Osteoblast (primary cell): ENCODE measurements at places on chromosomes 1 and 21. TPM values are rescaled to one million over a fixed set of nuclear protein-coding genes. Genes with fewer than 3 reads are reported as not detected.

DNA sequence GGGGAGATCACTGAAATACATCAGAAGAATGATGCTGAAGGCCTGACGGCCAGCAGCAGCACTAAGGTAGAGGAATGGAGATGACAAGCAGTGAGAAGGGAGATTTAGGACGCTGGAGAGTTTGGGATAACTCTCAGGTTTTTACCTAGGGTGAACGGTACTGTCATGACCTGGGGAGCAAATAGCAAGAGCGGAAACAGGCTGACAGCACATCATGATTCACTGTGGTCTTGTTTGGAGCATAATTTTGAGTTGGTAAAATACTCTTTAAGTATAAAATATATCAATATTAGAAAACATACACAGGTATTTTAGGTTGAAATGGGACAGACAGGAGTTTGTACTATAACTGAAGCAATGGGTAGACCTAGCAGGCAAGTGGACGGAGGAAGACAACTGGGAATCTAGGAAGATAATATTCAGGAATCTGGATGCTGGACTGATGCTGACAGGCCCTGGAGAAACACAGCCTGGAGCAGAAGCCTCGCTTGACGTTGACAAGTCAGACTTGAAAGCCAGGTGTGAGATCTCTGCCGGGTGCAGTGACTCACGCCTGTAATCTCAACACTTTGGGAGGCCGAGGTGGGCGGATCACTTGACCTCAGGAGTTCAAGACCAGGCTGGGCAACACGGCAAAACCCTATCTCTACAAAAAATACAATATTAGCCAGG lies 33.3 kb downstream of the ALG14 start:
- no peak for DNase-seq
- no peaks in the 10 kb centered on the region for H3K27me3 ChIP-seq
- H3K36me3 ChIP-seq = no peaks in the 10 kb centered on the region

GRCh38 chr1:27136236-27136551 lies 18.7 kb downstream of the SLC9A1 start:
- no peak for DNase-seq
- peaks cover 3% of the 10 kb centered on the region for H3K36me3 ChIP-seq
- no peaks in the 10 kb centered on the region for H3K27me3 ChIP-seq
- no peaks in the 10 kb centered on the region for H3K4me1 ChIP-seq
- no peak overlapping the region for H3K27ac ChIP-seq

DNA sequence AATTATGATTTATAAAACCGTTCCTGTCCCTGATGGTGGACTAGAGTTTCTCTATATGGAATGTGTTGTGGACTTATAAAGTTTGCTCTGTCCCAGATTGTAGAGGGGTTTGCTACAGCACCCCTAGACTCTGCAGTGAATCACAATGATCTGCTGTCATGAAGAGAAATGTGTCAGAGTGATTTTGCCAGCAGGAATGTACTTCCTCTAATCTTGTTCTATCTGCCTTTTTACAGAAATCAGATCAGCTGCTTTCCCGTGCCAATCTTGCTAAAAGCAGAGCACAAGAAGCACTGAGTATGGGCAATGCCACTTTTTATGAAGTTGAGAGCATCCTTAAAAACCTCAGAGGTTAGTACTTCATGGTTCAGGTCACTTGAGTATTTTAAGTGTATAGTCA lies 52.0 kb downstream of the LAMC2 start:
- peaks cover 56% of the 10 kb centered on the region for H3K4me1 ChIP-seq
- H3K27me3 ChIP-seq = no peaks in the 10 kb centered on the region
- no peak overlapping the region for H3K4me3 ChIP-seq
- H3K36me3 ChIP-seq = no peaks in the 10 kb centered on the region

DNA sequence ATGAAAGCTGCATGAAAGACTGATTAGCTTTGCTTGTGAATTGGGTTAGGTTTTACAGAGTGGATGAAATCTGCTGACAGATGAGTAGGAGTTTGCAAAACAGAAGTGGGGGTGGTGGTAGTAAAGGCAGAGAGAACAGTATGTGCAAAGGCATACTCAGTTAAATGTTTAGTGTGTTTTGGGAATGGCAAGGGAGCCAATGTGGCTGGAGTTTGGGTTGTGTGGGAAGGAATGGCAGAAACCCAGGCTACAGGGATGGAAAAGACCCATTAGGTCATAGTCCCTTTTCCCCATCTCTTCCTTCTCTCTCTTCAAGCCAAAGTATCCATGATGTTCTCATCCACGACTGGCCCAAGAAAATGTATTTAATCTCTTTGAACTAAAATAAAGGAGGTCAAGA lies 362.2 kb upstream of the LYPLAL1 start:
- H3K27ac ChIP-seq = peak overlapping the region; percentile 24
- no peaks in the 10 kb centered on the region for H3K27me3 ChIP-seq
- H3K4me1 ChIP-seq = peaks cover 37% of the 10 kb centered on the region
- no peak overlapping the region for H3K4me3 ChIP-seq
- H3K36me3 ChIP-seq = no peaks in the 10 kb centered on the region

- H3K4me3 ChIP-seq = peak overlapping the region; percentile 99
- DNase-seq = no peak
- H3K27ac ChIP-seq = peak overlapping the region; percentile 82
Observed at GRCh38 chr1:201469645-201470074, 672 bp upstream of the PHLDA3 start.

DNA sequence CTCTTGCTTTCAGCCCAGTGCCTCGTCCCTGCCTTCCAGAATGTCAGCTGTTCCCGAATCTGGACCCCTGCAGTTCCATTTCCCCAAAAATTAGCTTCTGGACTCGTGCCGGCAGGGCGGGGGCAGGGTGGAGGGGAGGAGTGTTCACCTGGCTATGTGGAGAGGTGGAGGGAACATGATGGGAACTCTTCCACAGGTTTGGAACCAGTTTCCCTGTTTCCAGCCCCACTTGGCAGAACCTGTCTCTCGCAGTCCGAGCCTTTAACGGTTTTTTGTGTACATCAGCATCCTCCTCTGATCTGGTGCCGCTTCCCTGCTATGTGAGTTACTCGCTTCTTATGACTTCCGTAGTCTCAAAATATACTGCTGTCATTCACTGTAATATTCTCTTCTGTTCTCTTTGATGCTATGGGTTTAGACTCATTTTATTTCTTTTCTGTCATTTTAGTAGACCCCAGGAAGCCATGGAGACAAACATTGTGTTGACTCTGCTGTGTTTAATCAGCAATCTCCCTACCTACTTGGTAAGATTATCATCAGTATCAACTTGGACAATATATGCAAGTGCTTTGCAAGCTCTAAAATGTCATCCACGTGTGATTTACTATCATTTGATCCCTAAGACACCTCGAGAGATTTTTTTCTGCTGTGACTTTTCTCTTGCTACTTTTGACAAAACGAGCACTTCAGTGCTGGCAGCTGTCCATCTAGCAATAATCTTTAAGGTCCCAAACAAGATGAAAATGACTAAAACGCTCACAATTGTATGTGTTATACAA lies 33.3 kb upstream of the HNRNPU start:
- H3K36me3 ChIP-seq = no peaks in the 10 kb centered on the region
- peaks cover 19% of the 10 kb centered on the region for H3K4me1 ChIP-seq
- no peak overlapping the region for H3K27ac ChIP-seq
- no peak for DNase-seq
- H3K27me3 ChIP-seq = no peaks in the 10 kb centered on the region
- no peak overlapping the region for H3K4me3 ChIP-seq

APCS gene
- total RNA-seq = not detected in 2 replicates

ZNF593OS gene
- not detected in 2 replicates for total RNA-seq

FCRL4 gene
- not detected in 2 replicates for total RNA-seq

AMPD2 gene
- total RNA-seq = 55.4 and 59.4 TPM in 2 replicates

NTMT2 gene
- not detected in 2 replicates for total RNA-seq

ZFP69B gene
- 4.7 and 5.6 TPM in 2 replicates for total RNA-seq
